ENCODE measurements at places on chromosomes 13 and 19.

DNA sequence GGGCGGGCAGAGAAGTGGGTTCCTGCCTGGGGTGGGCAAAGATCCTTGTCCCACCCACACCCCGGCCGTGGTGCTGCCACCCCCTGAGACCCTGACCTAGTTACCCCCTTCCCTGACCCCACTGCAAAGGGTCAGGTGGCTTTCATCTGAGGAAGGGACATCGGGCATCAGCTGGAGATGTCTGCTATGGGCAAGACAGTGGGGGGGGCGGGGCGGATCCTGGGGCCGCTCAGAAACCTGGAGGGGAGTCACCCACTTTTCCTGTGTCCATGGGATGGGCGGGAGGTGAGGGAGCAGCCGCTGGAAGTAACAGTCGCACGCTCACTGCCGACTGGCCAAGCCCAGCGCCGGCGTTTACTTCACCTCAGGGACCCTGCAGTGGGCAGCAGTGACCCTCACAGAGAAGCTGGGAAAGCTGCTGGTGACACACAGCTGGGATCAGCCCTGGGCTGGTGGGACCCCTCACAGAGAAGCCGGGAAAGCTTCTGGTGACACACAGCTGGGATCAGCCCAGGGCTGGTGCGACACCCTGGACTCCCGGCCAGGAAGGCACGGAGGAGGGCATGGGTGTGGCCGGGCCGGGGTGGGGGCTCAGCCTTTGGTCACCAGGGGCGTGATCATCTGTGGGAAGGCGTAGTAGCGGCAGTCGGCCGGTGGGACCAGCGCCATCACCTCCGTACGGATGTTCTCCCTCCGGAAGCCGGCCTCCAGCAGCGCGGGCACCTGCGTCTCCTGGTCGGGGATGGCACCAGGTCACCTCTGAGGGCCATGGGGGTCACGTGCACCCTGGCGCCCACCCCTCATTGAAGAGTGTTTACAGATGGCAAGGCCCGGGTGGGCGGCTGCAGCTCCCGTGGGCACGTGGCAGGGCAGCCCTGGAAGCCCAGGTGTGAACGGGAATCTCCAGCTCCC, 4.3 kb downstream of the GAMT start:
- DNase-seq = no peak

DNA sequence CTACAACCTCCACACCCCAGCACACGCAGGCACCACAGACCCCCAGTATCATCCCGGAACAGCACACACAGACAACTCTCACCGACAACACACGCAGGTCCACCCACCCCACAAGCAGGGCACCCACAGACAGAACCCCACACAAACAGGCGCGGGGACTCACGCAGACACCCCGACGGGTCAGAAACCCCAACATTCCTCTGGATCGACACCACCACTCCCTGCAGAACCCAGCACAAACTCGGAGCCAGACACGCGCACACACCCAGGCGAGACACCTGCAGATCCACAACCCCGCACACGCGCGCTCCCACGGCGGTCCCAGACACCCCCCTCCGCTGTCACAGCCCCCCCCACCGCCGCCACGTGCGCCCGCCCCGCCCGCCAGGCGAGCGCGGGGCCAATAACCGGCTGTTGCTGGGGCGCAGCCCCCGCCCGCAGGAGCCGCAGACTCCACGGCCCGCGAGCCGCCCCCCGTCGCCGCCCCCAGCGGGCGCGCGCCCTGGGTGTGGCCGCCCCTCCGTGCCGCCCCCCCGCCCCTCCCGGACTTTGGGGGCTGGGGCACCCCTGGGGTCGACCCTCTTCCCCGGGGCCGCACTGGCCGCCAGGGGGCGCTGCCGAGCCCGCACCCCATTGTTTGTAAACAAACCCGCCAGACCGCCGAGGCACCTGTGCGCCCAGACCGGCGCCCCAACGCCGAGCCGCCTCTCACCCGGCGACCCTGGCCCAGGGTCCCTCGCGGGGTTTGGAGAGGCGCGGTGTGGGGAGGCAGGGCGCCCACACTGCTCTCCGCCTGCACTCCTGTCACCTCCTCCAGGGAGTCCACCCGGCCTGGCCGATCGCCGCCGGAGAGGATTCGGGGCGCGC, 712 bp downstream of the BBC3 start:
- no peak for DNase-seq

DNA sequence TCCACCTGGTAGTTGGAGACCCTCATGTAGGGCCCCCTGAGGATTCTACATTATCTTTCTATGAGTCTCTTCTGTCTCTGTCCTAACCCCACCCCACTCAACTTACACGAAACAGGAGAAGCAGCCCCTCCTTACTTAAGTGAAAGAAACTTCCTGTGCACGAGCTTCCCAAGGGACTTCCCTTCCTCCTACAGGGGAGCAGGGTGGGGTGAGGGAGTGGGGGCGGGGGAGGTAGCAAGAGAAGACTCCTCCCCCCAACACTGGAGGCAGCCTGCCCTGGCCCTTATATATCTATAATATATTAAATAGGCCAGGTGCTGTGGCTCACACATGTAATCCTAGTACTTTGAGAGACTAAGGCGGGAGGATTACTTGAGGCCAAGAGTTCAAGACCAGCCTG, 5.5 kb upstream of the PDE4C start:
- no peak for DNase-seq

GRCh38 chr19:3556978-3557460, 367 bp downstream of the MFSD12 start:
- DNase-seq = no peak

DNA sequence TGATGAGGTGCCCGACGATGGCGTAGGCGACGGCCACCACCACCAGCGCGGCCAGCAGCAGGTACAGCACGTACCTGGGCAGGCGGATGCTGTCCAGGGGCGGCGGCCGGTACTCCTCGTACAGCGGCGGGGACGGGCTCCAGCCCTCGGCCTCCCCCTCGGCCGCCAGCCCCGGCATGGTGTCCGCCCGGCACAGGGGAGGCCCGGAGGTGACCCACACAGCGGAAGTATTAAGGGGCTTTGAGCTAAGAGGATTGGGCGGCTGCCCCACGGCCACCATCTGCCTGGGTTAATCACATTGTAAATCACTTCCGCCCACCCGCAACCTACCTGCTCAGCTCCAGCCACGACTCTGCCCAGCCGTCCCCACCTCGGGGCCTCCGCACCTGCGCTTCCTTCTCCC, at the start of gene SMIM44:
Gene SMIM44, minus strand, starts transcription at position 216 of the 403 bp plus-strand sequence. Its CDS starts 38 bp downstream, at position 178.
- no peak for DNase-seq

DNA sequence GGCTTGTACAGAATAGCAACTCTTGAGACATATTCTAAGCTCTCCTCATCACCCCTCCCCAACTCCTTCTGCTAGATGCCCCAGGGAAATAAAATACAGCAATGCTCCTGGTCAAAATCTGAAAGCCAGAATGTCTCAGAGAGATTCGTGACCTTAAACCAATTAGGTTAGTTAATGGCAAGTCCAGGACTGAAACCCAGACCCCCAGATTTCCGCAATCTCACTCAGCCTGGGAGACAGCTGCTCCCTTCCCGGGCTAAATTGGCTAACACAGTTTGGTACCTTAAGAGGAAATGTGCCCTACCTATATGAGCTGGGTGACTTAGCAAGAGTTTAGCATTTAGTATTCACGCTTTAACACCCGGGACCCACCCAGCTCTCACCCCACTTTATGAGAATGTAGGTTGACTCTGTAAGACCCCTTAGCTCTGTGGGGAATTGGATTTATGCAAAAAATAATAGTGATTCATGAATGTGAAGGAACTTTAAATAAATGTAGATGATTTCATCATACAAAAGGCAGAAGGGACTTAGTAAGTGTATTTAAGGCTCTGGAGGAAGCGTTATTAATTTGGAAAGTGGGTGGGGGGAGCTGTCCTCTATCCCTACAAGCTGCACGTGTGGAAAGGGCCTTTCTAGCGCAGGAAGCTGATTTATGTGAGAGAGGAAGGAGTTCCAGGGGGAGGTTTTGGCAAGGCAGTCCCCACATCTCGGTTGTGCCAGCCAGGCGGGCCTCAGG, 1.1 kb downstream of the DLEU7 start:
- DNase-seq = no peak

GRCh38 chr19:41218615-41219507, at the start of gene AXL:
Gene AXL, plus strand, starts transcription at chr19:41219223. Its CDS starts 170 bp downstream, at chr19:41219393.
- DNase-seq = no peak

- DNase-seq = no peak
Measured at GRCh38 chr13:52599848-52600603, 42.2 kb upstream of the HNRNPA1L2 start.

DNA sequence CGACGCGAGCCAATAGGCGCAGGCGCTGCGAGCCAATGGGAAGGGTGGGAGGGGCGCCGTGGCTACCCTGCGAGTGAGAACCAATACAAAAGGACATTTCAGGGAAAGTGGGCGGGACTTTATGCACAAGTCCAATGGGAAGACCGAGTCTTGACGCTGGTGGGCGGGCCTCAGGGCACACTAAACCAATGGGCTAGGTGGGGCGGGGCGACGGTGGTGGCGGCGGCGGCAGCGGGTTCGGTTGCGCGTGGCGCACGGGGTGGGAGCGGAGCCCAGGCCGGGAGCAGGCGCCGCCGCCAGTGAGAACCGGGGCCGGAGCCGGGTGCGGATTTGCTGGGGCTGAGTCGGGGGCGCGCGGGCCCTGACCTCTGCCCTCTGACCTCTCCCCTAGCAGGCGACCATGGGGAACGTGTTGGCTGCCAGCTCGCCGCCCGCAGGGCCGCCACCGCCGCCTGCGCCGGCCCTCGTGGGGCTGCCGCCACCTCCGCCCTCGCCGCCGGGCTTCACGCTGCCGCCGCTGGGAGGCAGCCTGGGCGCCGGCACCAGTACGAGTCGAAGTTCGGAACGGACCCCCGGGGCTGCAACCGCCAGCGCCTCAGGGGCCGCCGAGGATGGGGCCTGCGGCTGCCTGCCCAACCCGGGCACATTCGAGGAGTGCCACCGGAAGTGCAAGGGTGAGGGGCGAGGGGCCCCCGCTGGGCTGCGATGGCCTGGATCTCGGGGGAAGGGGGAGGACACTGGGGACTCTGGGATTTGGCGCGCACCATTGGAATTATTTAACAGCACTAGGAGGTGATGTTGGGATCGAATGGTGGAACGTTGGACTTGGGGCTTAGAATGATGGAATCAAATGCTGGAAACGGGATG, at the start of gene TOMM40:
Gene TOMM40, plus strand, starts transcription at position 239 of the 867 bp plus-strand sequence. Its CDS starts 162 bp downstream, at position 401.
- DNase-seq = no peak
